ENCODE measurements at places on chromosomes 4 and X.

DNA sequence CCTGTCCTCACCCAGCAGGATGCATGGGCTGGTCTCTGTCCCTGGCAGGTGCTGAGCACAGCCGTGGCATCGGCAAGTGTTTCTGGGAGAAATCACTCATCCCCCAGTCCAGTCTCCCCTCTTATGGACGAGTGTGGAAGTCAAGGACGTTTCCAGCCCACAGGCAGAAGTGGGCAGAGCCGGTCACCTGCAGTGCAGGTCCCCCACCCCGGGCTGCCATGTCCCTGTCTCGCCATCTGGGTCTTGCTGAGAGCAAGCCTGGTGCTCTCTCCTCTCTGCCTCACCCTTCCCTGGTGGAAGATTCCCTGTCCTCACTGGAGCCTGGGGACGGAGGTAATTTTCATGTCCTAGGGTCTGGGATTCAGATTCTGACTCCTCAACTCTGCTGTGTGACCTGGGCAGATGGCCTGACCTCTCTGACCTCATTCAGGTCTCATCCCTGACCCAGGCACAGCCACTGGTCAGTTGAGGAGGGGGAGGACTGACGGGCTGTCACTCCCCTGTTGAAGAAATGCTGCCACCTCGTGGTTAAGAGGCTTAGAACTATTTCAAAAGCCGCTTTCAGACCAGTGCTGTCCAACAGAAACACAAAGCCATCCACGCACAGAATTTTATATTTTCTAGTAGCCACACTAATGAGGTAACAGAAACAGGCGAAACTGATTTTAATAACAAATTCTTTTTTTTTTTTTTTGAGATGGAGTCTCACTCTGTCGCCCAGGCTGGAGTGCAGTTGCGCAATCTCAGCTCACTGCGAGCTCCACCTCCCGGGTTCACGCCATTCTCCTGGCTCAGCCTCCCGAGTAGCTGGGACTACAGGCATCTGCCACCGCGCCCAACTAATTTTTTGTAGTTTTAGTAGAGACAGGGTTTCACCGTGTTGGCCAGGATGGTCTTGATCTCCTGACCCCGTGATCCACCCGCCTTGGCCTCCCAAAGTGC is 1.8 kb downstream of the CPZ start:
- DNase-seq: peak; percentile 77

DNA sequence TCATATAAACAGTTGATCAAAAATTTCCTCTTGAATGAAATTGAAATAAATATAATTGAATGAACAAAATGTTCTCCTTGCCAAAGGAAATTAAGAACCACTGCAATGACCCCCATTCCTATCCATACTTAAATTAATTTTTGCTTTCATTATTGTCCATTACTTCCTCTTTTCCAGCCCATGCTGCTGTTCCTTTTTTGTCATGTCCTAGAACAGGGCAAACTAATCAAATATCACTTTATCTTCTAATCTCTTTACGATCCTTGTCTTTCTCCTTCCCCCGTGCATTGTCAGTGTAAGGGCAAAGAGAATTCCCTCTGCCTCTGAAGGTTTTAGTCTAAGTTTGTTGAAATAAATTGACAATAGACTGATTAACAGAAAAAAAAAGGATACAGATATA is 203.0 kb downstream of the CENPC start:
- DNase-seq: no peak

GRCh38 chr4:47551682-47552081 is 66.6 kb downstream of the ATP10D start:
- no peak for DNase-seq

DNA sequence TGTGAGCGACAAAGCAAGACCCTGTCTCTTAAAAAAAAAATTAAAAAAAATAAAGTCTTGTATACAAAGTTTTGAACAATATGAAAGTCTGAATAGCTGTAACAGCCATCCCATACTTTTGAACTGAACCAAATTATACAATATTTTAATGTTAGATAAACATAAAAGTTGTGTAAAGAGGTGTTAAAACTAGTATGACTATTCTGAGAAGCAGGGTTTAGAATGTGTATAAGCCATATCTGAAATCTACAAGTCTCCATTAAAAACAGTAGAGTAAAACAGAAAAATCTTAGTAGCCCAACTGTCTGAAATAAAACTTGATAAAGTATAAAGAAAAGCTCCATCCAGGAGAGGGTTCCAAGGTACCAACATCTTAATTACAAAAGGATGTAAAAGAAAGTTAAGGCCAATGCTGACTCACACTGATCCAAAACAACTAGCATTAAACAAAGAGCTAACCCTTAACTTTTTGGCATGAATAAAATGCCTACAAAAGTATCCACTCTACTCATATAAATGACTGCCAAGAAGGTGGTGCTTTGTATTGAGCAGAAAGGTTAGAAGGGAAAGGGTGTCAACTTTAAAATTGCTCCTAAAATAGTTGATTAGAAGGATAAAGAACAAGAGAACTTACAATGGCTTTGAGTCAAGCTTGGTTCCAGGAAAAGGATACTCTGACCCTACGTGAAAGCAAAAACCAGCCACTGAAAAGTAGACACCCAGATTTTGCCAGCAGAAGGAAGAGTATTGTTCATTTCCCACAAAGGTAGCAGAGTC is 18.5 kb downstream of the CNOT6L start:
- no peak for DNase-seq
